ENCODE measurements at places on chromosomes 11 and 22.

DNA sequence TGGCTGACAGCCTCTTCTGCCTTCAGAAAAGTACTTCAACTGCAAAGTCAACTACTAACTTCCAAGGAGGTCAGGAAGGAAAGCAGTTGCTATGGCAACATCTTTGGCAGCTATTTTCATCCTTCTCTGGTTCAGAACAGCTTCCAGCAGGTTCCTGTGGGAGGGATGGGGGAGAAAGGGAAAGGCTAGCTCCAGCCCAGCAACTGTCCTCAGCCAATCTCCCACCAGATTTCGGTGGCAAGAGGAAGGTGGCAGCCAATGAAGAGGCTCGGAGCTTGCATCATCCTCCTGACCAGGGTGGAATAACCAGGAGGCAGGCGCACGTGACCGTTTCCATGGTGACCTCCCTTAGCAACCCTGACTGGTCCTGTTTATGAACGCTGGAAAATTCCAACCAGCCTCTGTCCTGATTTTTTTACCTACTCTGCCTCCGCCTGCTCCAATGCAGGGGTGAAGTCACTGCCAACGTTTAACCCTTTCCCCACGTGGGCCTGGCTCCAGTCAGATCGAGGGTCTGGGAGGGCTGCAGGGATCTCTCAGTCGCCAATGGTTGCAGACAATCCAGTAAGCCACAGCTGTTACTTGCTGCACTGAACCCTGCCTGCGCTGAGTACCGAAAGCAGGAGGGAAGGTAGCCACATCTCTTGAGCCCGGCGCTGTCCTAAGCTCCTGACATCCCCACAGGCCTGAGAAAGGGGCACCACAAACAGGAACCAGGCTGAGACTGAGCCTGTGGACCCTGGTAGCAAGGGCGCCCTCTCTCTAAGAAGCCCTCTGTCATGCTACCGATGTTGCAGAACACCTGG, 11.2 kb upstream of the MALAT1 start:
- peak; percentile 99 for DNase-seq

DNA sequence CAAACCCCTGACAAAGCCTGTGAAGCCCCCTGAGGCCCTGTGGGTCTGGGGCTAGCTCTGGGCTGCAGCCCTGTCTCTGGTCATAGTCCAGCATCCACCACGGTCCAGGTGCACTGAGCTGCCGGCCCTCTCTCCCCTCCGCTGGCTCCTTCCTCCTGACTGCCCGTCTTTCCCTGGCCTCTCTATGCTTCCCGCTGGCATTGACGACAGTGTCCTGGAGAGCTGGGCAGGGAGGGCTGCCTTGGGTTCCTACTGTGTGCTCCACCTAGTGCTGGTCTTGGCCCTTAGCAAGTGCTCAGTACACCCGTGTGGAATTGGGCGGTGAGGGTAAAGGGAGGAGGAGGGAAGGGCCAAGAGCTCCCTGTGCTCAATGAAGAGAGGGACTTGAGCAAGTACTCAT, 868 bp upstream of the MYEOV start:
- no peak for DNase-seq

- DNase-seq = no peak
These were observed 178.6 kb upstream of the NARS2 start for GRCh38 chr11:78753297-78753696.

DNA sequence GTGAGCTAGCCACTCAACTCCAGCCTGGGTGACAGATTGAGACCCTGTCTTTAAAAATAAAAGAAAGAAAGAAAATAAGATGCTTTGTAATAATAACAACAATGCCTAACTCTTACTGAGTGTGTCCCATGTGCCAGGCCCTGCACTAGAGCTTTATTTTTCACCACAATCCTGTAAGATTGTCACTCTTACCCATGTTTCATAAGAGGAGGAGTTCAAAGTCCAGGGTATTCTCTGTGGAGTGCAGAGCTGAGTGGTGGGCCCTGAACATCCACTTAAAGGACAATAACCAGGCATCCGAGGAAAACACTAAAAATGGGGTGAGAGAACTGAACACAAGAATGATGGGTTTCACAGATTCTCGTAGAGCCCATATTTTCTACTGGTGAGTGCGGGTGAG, 925 bp upstream of the C11orf52 start:
- DNase-seq = no peak

DNA sequence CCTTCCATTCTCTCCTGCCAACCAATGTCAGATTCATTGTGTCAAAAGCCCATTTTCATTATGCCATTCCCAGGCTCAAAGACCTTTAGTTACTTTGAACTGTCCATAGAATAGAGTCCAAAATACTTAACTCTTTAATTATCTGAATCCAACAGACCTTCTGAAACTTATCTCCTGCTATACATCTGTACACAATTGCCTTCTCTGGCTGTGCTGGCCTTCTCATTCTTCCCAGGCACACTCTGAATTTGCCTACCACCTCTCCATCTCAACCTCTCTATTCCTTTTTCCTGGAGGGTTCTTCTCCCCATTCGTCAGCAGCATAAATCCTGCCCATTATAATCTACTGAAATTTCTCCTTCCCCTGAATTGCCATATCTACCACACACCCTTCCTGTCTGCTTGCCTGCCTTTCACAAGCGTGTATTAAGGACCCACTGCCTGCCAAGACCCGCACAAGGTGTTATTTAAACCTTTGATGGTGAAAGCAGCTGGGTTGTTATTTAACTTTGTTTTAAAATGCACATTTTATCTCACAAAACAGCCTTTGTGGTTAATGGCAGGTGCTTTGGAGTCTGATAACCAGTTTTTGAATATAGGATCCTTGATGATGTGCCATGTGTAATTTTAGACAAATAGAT, 125.9 kb downstream of the CCDC81 start:
- no peak for DNase-seq

GRCh38 chr11:21343204-21343603, 673.8 kb downstream of the NELL1 start:
- no peak for DNase-seq

GRCh38 chr22:19779011-19779421, 18.4 kb downstream of the TBX1 start:
- no peak for DNase-seq

GRCh38 chr11:33520112-33520511, 180.5 kb downstream of the C11orf91 start:
- no peak for DNase-seq

- DNase-seq = no peak
These were observed 20.0 kb upstream of the ZBTB16 start for GRCh38 chr11:114039551-114039950.

- no peak for DNase-seq
These were observed 537.8 kb upstream of the CCDC179 start for GRCh38 chr11:23398052-23398451.

GRCh38 chr22:25348391-25348790, 129.0 kb downstream of the CRYBB2 start:
- DNase-seq = no peak

- peak; percentile 11 for DNase-seq
These were observed 6.0 kb upstream of the ACR start for GRCh38 chr22:50731811-50732624.

- no peak for DNase-seq
These were observed 40.6 kb upstream of the MN1 start for GRCh38 chr22:27842201-27842600.

- no peak for DNase-seq
These were observed 61.4 kb downstream of the NRXN2 start for GRCh38 chr11:64661614-64662013.

DNA sequence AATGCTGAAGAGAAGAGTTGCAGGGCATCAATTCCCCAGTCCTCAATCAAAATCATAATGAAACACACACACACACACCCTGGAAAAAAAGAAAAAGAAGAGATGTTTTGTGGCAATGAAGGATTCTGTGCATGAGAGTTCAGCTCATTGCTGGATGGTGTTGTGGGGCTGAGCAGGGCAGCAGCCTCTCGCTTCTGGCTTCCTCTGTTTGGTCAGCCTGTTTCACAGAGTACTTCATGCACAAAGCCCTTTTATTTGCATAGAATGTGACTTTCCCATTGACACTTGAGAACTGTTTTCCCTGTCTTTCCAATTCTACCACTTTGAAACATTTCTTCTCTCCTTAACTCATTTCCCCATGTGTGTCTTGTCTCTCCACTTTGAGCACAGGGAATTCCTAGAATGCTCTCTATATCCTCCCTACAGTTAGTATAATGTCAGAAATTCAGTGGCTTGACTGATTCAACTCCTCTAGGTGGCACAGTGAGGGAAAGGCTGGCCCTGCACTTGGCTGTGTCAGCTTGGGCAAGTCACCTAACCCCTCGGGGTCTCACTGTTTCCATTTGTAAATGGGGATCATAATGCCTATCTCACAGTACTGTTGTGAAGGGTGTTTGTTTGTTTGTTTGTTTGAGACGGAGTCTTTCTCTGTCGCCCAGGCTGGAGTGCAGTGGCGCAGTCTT, 25.4 kb upstream of the BSX start:
- no peak for DNase-seq

DNA sequence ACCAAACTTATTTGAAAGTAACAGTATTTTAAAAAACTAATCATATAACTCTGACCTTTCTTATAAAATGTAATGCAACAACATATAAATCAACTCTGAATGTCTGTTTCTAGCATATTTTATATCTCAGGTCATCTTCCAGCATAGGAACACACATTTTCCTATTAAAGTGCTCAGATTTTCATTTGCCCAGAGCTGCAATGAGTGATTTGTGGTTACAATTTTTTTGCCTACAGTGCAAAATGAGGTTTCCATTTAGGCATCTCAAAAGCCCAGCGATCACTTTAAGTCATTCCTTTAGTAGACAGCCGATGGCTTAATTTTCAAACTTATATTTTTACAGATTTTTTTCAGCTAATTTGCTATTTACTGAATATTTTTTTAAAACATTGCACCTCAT, 1.0 kb downstream of the LYVE1 start:
- no peak for DNase-seq

- no peak for DNase-seq
These were observed 409.9 kb downstream of the TMEM135 start for GRCh38 chr11:87447606-87448005.

DNA sequence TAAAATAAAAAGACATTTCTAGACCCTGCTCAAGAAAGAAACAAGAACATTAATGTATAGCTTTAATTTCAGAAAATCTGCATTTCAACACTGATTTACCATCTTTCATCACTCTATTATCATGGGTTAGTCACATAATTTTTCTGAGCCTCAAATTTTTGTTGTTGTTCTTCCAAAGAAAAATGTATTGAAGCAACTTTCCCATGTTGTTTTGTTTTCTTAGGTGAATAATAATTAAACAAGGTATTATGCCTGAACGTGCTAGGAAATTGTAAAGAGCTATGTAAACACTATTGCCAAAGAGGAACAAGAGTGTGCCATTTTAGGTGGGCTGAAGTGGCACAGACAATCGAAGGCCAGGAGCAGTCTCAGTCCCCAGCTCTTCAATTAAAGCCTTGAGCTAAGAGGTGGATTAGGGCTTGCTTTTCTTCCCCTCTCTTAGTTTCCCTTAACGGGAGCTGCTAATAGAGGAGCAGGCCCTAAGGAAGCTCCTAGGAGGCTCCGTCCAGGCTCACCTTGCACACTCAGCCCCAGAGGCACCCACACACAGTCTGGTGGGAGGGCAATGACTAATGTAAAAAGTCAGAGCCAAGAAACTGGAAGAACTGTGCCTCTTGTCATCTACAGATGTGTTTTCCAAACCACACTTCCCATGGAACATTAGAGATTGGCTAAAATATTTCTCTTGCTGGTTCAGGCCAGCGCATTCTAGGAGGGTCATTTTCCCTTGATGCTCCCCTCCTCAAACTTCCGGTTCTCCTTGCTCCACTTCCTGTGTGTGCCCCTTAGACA, 8.8 kb upstream of the UBASH3B start:
- DNase-seq = no peak

DNA sequence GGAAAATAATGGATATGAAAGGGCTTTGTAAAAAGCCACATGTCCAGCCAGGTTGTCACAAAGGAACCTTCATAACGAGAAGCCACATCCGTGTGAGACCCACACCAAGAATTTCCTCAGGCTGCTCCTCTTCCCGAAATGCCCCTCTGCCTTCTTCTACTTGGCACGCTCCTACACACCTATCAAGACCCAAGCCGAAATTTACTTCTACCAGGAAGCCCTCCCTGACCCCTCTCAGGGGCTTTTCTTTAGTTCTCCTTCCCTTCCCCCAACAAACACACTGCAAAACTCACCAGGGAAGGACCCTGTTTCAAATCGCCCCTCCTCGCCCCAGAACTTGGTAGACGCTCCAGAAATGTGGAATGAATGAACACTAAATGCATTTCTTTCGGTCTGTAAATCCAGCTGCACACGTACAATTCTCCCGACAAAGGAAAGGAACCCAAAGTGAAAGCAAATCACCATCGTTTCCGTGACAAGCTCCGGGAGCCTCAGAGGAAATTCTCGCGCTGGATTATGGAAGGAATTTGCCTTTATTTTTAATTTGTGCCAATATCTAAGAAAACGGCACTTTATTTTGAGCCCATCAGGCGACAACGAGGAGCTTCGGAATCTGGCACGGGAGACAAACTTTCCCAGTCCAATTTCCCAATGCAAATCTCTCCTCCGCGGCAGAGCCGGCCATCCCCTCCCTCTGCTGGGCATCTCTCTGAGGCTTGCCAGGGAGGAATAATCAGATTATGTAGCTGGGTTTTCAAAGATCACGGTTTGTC, 13.2 kb upstream of the SHISAL1 start:
- no peak for DNase-seq

- DNase-seq = no peak
These were observed 233.3 kb downstream of the KCNA4 start for GRCh38 chr11:29783506-29783905.

- no peak for DNase-seq
These were observed 24.3 kb downstream of the MPPED1 start for GRCh38 chr22:43435851-43436811.

- no peak for DNase-seq
These were observed 75.8 kb downstream of the PDE2A start for GRCh38 chr11:72598466-72598865.

GRCh38 chr11:103358251-103358650, 249.0 kb downstream of the DYNC2H1 start:
- no peak for DNase-seq

DNA sequence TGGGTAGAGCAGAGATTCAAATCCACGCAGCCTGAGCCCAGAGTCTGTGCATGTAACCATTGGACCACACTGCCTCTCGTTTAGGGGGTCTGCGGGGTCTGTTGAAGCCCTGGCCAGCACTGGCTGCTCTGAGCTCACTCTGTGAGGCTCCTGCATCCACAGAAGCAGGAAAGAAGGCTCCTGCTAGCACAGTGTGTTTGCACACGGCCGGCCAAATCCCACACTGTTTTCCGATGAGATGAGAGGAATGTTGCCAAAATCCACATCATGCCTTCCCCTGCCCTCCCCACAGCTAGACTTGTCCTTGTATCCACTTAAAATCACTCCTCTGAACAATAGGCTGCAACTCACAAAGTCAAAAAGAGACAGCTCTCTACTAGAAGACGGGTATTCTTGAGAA, 10.6 kb upstream of the SLC22A12 start:
- DNase-seq = no peak

DNA sequence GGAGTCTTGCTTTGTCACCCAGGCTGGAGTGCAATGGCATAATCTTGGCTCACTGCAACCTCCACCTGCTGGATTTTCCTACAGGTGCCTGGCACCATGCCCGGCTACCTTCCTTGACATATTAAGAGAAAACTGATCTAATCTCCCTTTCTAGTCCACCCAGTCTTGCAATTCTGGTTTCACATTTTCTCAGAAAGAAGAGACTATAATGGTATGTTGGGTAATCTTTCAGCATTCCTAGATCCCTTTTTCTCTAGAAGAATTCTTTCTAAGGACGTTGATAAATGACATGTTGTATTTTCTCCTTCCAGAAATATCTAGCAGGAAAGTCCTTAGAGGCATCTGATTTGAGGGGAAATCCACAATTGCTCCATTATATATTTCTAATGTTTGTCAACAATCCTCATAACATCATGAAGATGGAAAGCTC, 10.4 kb upstream of the HSPA8 start:
- DNase-seq = no peak

GRCh38 chr11:16632295-16633200, 105.9 kb upstream of the C11orf58 start:
- DNase-seq = no peak

All from anterior cingulate cortex (tissue), 58 donors.